ENCODE measurements at places on chromosomes 13 and 19. TPM values are rescaled to one million over a fixed set of nuclear protein-coding genes. Genes with fewer than 3 reads are reported as not detected.

GRCh38 chr13:28586439-28587173 is 72.3 kb upstream of the POMP start:
- H3K36me3 ChIP-seq = no peaks in the 10 kb centered on the region
- no peaks in the 10 kb centered on the region for H3K4me1 ChIP-seq
- H3K27ac ChIP-seq = no peak overlapping the region
- H3K27me3 ChIP-seq = no peaks in the 10 kb centered on the region
- no peak for DNase-seq

DNA sequence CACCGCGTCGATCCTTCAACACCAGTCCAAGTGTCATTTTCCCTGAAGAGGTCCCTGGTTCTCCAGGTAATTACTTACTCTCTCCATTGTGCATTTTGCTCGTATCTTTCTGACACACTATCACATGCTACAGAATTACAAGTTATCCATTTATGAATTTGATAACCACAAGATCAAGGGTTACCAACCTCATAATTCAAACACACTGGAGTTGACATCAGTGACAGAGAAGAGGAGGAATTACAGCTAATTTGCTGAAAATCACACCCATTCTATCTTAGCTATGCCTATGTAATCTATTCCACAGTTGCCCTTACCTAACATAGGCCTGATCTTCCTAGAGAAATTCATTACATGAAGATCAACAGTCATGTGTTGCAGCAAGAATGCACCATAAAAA is 14.2 kb downstream of the ZC3H13 start:
- H3K27me3 ChIP-seq = no peaks in the 10 kb centered on the region
- DNase-seq = no peak
- H3K4me3 ChIP-seq = no peak overlapping the region

DNA sequence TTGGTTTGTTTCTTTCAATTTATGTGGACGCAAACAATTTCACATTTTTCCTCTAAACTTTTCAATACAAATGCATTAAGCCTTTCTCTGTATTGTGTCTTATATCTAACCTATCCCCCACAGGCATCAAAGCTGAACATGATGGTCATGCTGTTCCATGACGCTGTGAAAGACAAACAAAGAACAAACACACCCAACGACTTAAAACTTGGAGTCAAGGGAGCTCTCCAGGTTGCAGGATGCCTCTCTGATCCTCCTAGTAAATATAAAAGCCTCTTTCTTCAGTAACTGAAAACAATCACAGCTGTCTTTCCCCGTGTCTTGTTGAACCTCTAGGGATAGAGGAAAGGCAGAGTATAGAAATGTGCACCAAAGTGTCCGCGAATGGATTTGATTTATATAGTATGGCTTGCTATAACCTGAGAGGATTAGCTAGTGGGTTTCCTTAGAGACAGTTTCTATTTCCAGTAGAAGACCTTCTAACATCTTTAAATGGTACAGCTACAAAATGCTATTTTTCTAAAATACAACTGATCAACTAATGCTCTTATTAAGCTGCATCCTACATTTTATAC is 43.1 kb downstream of the PCDH9 start:
- no peak overlapping the region for H3K27ac ChIP-seq
- H3K4me1 ChIP-seq = no peaks in the 10 kb centered on the region
- no peaks in the 10 kb centered on the region for H3K36me3 ChIP-seq
- no peak overlapping the region for H3K4me3 ChIP-seq

GRCh38 chr19:44818466-44819031 is 9.6 kb downstream of the BCAM start:
- H3K4me1 ChIP-seq = peaks cover 8% of the 10 kb centered on the region
- H3K36me3 ChIP-seq = no peaks in the 10 kb centered on the region
- no peak overlapping the region for H3K27ac ChIP-seq

Gene KLK2
- not detected for total RNA-seq
